Stimulated activated effector memory CD8-positive, alpha-beta T cell treated with anti-CD3 and anti-CD28 coated beads, Interleukin-12 subunit alpha, Interleukin-12 subunit beta, amount 100 ng/mL, for 72 hours (primary cell): ENCODE measurements at places on chromosomes 12 and 14.

DNA sequence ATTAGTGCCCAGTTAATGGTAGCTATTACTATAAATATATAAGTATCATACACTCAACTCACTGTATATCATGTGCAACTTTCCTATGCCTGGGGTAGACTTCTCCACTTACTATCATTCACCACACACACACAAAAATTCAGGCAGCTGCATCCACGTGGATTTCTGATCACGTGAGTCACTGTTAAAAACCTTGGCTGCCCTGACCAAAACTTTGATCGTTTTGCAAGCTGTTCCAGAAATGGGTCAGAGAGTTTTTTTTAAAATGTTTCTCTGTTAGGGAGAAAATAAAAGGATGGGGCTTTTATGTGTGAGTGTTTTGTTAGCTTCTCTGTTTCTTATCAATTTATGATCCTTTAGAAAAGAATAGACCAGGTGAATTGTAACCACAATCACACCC is 198.2 kb upstream of the CNOT2 start:
- DNase-seq = no peak

DNA sequence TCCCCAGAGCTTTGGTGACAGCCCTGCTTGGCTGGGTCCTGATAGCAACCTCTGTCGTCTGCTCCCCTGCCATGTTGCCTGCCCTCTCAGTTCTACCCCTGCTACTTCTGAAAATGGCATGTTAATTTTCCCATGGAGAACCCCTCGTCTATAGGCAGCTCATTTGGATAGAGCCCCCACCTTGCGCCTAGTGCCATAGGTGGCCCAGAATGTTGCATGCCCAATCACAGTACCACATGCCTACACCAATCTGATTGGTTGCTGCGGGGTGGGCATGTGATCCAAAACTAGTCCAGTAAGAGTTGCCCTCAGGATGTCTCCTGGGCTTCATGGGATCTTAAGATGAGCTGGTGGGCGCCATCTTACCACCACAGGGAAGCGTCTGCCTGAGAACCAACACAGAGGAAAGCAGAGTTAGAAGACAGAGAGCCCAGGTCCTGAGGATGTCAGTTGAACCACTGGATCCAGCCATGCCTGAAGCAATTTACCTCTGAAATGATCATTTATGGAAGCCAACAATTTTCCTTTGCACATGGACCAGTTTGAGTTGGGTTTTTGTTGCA is 85.7 kb downstream of the PAPOLA start:
- DNase-seq = no peak

GRCh38 chr14:105436891-105437722 is 17.5 kb downstream of the MTA1 start:
- DNase-seq = no peak

DNA sequence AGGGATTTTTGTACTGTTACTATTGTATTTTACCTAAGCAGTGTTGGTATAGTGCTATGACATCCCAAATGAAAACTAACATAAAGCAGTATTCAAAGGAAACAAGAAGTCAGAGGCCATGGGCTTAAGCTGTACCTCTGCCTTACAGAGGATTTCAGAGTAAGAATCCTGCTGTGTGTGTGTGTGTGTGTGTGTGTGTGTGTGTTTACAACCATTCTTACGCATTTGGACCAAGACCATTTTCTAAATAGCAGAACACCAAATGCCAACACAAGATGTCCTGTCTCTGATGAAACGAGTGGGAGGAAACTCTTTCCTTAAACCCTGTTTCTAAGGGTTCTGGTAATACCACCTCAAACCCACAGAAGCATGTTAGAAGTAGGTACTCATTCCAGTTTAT is 64.4 kb downstream of the PPP1R36 start:
- DNase-seq = no peak

DNA sequence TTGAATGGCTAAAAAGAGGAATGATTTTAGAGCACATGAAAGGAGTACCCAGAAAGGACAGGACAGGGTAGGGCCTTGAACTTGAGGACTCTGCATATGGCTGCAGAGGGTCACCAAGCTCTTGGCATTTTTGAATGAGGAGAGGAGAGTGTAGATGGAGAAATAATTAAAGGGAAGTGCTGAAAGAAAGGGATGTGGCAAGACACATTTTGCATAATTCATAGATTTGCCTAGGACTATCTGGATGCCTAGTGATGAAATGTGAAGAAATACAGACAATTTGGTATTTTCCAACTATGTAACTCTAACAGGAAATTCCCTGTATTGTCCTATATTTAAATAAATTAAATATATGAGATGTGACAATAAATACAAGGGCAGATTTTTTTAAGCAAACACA is 27.5 kb upstream of the MDM1 start:
- DNase-seq = no peak

- no peak for DNase-seq
Observed at GRCh38 chr14:102472791-102473150, 36.8 kb downstream of the ANKRD9 start.

DNA sequence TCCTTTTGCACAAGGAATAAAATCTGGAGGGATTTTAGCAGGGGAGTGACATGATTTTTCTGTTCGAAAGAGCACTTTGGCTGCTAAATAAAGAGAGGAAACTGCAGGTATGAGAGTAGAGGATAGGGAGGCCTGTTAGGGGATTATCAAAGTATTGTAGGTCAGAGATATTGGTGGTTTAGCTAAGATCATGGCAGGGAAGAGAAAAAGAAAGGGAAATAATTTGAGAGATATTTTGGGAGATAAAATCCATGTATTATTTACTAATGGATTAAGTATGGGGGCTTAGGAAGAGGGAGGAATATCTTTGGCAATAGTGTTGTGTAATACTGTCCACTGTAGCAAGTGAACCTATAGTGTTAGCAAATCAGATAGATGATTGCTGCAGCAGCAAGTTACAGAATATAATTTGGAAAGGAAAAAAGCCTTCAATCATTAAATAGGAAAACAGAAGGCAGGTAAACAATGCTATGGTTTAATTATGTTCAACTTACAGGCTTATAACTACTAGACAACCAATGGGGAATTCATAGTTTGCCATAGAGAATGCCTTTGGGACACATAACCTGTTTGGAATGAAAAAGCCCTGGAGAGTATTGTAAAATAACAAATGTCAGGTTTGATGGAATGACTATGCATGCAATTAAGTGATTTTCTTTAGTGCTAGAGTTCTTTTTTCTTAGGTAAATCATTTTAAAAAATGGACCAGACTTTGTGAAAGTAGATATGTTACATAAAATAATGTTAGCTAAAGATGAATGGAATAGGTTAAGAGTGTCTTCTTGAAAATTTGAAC is 50.5 kb downstream of the ADIPOR2 start:
- no peak for DNase-seq

- DNase-seq = no peak
Observed at GRCh38 chr12:41142376-41142775, 45.7 kb upstream of the PDZRN4 start.

- no peak for DNase-seq
Observed at GRCh38 chr12:117026343-117026742, 72.9 kb downstream of the TESC start.

DNA sequence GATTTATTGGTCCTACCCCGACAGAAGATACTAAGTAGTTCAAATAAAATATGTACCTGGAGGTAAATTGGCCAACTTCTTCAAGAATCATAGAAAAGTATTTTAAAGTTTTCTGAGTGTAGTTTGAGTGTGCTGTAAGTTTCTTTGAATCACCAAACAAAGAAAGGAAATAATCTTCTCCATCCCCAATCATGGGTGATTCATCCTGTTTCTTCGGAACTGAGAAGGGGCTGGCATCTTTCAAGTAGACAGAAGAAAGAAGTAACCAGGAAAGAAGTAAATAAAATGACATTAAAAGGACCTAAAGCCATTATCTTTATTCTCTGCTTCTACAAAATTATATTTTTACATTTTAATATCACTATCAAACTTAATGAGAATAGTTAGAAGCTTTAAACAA is 6.8 kb downstream of the LMNTD1 start:
- DNase-seq = no peak

- DNase-seq = no peak
Observed at GRCh38 chr14:65377576-65377975, 35.0 kb upstream of the FUT8 start.

DNA sequence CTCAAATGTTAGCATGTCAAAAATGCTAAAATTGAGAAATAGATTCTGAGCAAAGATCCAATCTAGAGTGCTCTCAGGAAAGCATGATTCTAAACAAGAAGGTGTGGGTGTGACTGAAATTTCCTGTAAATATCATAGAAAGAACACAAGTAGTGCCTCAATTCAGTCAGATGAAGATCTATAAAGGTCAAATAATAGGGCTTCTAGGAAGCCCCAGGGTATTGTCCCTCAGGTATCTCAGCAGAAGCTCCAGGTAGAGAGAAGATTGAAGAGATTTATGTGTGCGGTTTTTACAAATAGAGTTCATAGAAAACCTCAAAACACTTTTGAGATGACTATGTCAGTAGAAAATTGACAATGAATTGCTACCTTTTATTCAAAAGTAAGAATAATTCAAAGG is 13.0 kb downstream of the KLRD1 start:
- DNase-seq = no peak

DNA sequence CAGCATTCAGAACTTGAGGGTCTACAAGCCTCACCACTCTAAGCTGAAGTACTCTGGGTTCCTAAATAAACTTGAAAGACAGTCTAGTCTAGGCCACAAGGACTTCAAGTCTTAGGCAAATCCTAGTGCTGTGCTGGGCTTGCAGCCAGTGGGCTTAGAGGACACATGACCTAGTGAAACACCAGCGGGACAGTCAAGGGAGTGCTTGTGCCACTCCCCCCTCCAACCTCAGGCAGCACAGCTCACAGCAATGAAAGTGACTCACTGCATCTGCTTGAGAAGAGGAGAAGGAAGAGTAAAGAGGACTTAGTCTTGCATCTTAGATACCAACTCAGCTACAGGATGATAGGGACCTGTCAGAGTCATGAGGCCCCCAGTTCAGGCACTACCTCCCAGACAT is 438.1 kb downstream of the IPO8 start:
- no peak for DNase-seq

DNA sequence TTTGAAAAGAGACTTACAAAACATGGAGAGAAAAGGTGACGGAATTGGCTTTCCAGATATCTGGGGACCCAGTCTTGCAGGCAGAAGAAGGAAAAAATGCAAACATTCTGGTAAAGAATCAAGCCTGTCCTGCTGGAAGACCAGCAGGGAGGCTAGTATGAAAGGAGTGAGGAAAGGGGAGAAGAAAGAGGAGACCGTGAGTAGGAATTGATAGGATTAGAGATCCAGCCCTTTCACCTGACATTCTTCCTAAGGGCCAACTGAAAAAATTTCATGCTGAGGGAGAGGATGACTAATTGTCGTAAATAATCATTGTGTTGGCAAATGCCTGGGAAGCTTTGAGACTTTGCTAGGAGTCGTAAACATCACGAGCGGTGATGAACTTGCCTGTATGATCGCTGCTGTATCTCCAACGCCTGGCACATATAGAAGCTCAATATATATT is 12.1 kb downstream of the BHLHE41 start:
- no peak for DNase-seq

GRCh38 chr12:71430756-71431155 is 8.8 kb upstream of the LGR5 start:
- no peak for DNase-seq

DNA sequence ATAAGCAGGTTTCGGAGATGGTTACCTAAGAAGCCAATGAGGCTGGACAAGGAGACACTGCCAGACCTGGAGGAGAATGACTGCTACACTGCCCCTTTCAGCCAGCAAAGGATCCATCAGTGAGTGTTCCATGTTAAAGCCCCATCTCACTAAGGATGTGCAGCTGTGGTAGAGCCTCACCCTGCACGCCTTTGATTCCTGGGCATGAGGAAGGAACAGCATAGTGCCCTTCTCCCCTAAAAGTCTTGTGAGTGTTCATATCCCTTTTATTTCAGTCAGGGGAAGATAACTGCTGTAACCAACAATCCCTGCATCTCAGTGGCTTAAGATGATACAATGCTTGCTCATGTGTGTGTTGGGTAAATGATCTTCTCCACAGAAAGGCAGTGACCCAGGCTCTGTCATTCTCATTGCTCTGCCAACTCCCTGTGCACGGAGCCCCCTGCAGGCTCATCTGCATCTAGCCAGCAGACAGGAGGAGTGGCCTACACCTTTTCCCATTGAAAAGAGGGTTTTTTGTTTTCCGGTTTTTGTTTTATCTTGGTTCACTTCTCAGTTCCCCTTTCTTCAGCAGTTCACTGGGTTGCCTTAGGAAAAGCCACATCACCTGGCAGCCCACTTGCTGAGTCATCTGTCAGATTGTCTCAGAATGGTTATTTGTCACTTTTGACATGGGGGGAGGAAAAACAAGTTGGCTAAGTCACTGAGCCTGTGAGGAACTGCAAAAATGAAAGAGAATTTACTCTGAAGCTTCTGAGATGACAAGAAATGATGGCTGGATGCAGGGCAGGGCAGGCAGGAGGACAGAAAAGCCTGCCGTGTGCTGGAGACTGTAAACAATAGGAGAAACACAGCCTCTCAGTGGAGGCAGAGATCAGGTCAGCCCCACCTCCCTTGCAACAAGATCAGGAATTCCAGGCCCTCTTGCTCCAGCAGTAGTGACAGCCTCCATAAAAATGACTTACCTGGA is 193.3 kb downstream of the ANO4 start:
- DNase-seq = no peak

GRCh38 chr12:105590571-105590970 is 260.1 kb downstream of the C12orf75 start:
- no peak for DNase-seq

DNA sequence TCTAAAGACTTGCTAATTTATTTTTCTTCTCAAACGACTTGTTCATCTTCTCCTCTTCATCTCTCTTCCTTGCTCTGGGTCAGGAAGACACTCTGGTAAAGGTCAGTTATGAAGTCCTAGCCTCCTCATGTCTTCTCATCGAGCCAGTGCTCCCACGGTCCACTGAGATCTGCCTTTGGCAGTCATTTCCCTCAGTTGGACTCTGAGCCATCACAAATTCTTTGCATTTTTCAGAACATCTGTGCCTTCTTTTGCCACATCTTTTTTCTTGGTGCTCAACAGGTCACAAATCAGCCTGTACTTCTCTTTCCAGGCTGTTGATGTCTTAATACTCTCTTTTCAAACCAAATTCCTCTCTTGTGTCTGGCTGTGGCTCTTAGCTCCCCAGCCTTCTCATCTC is 49.7 kb downstream of the IGF1 start:
- DNase-seq = no peak

GRCh38 chr14:65949711-65950516 is 536.3 kb upstream of the CCDC196 start:
- peak; percentile 27 for DNase-seq

DNA sequence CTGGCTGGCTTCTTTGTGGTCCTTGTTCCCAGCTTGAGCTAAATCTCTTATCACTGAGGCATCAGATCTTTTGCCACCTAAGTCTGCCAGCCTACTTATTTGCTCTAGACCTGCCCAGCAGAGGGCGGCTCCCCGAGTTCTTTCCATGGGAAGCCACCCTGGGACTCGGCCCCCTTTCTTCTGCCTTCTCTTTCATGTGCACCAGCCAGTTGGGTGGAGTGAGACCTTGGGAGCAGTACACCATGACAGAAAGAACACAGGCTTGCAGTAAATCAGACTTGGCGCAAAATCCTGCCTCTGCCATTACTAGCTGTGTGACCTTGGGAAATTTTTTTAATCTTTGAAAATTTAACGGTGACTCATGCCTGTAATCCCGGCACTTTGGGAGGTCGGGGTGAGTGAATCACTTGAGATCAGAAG is 7.4 kb downstream of the SMAGP start:
- DNase-seq = no peak

- DNase-seq = no peak
Observed at GRCh38 chr12:104662908-104663307, 206.2 kb downstream of the CHST11 start.
